ENCODE measurements at places on chromosomes 4 and X.

- no peaks in the 10 kb centered on the region for H3K27me3 ChIP-seq
- H3K27ac ChIP-seq = no peak overlapping the region
- no peak overlapping the region for H3K4me3 ChIP-seq
- no peaks in the 10 kb centered on the region for H3K4me1 ChIP-seq
- no peaks in the 10 kb centered on the region for H3K36me3 ChIP-seq
Observed at GRCh38 chrX:15073313-15073712, 196.6 kb downstream of the ASB9 start.

DNA sequence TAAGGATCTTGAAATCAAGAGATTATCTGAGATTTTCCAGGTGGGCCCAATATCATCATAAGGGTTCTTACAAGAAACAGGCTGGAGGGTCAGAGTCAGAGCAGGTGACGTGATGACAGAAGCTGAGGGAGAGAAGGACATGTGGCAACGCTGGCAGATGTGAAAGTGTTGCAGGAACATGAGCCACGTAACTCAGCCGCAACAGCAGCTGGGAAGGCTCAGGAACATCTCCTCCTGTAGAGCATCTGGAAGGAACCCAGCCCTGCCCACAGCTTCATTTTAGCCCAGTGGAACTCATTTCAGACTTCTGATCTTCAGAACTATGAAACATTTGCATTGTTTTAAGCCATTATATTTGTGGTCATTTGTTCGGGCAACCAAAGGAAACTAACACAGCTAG is 156.3 kb upstream of the VEGFC start:
- no peaks in the 10 kb centered on the region for H3K4me1 ChIP-seq
- no peaks in the 10 kb centered on the region for H3K27me3 ChIP-seq
- no peak overlapping the region for H3K4me3 ChIP-seq
- no peak overlapping the region for H3K27ac ChIP-seq

GRCh38 chr4:21893136-21893535 is 55.4 kb downstream of the KCNIP4 start:
- H3K4me1 ChIP-seq = no peaks in the 10 kb centered on the region
- H3K36me3 ChIP-seq = no peaks in the 10 kb centered on the region
- H3K27ac ChIP-seq = no peak overlapping the region
- H3K4me3 ChIP-seq = no peak overlapping the region
- H3K27me3 ChIP-seq = no peaks in the 10 kb centered on the region
- no peak for DNase-seq

GRCh38 chr4:14864365-14865030 is 137.8 kb upstream of the CPEB2 start:
- H3K27me3 ChIP-seq = no peaks in the 10 kb centered on the region
- H3K4me3 ChIP-seq = no peak overlapping the region
- H3K4me1 ChIP-seq = peaks cover 11% of the 10 kb centered on the region
- H3K36me3 ChIP-seq = no peaks in the 10 kb centered on the region
- no peak for DNase-seq

DNA sequence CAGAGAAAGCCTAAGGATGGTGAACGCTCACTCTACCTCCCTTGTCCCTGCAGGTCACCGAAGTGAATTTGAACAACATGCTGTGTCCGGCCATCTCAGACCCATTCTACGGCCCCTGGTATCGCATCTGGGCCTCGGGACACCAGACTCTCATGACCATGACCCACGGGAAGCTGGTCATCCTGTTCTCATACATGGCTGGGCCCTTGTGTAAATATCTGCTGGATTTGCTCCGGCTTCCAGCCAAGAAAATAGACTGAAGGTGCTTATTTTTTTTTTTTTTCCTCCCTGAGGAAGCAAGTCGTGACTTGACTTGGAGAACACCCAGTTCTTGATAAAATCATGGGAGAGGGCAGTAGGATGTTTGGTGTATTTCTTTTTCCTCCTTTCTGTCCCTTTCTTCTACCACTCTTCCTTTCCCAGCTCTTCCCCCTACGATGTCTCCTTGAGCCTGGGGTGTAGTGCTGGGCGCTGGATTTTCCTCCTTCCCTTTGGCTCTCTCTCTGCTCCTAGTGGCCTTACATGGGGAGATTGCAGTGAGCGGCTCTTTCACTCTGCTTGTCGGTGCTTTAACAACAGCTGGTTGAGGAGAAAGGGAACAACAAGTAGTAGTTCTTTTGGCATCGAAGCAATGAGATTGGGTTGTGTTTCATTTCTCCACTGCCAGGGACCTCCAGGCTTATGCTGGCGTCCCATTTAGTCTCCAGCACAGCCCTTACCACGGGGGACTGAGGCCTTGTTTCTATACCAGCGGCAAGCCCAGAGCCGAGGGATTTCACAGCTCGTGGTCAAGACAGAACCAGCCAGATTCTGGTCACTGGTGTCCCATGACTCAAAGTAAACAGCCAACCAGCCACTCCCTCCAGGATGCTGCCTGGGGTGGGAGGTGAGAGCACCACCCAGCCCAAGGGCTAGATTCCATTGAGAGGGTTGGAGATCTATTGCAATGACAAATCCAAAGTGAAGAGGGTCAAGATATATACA is 144.4 kb downstream of the AMMECR1 start:
- no peaks in the 10 kb centered on the region for H3K4me1 ChIP-seq
- H3K4me3 ChIP-seq = no peak overlapping the region
- no peaks in the 10 kb centered on the region for H3K27me3 ChIP-seq
- H3K36me3 ChIP-seq = no peaks in the 10 kb centered on the region
- no peak for DNase-seq
- no peak overlapping the region for H3K27ac ChIP-seq

DNA sequence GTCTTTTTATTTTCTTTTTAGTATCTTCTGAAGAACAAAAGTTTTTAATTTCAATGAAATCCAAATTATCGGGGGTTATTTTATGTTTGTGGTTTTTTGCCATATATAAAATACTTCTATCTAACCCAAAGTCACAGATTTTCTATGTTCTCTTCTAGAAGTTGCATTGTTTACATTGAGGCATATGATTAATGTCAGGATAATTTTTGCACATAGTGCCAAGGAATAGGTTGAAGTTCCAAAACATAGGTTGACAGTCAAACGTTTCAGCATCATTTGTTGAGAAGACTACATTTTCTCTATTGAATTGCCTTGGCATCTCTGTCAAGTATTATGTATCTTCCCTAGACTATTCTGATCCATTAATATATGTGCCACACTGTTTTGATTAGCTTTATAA is 64.5 kb downstream of the ANKRD17 start:
- no peaks in the 10 kb centered on the region for H3K27me3 ChIP-seq
- no peaks in the 10 kb centered on the region for H3K4me1 ChIP-seq
- DNase-seq = no peak
- no peaks in the 10 kb centered on the region for H3K36me3 ChIP-seq

GRCh38 chrX:9845578-9845952 is 59.3 kb downstream of the SHROOM2 start:
- no peak for DNase-seq
- H3K27ac ChIP-seq = no peak overlapping the region
- H3K36me3 ChIP-seq = no peaks in the 10 kb centered on the region
- no peak overlapping the region for H3K4me3 ChIP-seq
- no peaks in the 10 kb centered on the region for H3K4me1 ChIP-seq
- H3K27me3 ChIP-seq = no peaks in the 10 kb centered on the region

GRCh38 chr4:187309456-187309855 is 585.8 kb upstream of the FAT1 start:
- H3K27me3 ChIP-seq = no peaks in the 10 kb centered on the region
- no peaks in the 10 kb centered on the region for H3K36me3 ChIP-seq
- no peak overlapping the region for H3K27ac ChIP-seq
- no peaks in the 10 kb centered on the region for H3K4me1 ChIP-seq
- DNase-seq = no peak

DNA sequence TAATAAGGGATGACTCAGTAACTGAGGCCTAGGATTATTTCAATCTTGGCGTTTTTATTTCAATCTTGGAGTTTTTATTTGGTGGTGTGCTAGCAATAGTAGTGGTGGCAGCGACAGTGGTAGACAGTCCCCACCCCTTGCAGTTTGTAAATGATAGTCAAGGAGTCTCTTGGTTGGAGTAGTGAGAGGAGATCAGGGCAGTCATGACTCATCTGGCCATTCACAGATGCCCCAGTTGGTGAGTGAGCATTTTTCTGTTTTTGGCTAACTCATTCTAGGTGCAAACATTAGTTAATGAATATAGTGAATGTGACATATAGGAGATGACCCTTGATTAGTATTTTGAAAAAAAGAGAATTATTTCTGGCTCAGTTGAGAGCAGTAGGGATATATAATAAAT is 93.5 kb upstream of the ADAD1 start:
- no peak overlapping the region for H3K4me3 ChIP-seq
- peaks cover 12% of the 10 kb centered on the region for H3K36me3 ChIP-seq
- H3K27ac ChIP-seq = no peak overlapping the region

- no peaks in the 10 kb centered on the region for H3K4me1 ChIP-seq
- H3K27me3 ChIP-seq = no peaks in the 10 kb centered on the region
- no peak for DNase-seq
- no peak overlapping the region for H3K4me3 ChIP-seq
- H3K27ac ChIP-seq = no peak overlapping the region
Observed at GRCh38 chrX:108485960-108486359, 46.3 kb downstream of the COL4A5 start.

- no peaks in the 10 kb centered on the region for H3K27me3 ChIP-seq
- H3K36me3 ChIP-seq = no peaks in the 10 kb centered on the region
- no peak overlapping the region for H3K27ac ChIP-seq
- DNase-seq = no peak
- no peaks in the 10 kb centered on the region for H3K4me1 ChIP-seq
Observed at GRCh38 chrX:123169247-123169901, 14.7 kb upstream of the GRIA3 start.

DNA sequence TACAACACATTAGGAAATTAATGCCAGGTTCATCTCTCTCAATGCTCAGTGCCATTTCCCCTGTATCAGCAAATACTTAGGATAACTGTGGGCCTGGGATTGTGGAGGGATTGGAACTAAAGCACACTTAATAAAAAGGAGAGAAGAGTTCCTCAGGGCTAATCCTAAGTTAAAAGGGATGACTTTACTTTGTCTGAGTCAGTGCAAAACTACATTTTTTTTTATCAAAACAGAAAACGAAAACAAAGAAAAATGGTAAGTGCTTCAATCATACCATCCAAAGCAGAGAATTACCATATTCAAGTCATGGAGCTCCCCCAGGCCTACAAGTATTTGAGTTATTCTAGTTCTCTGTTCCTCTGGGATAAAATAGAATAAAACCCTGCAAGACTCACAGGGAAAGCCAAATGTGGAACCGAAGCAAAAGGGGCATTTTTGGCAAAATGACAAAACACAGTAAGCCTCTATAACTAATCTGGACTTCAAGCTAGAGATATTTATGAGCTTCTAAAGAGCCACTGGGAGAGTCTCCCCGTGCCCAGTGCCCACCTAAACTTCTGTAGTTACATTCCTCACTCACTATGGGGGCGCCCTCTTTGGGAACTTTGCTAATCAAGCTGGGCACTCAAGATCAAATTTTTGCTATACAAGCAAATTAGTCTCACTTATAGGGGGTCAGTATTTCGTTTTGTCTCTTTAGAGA is 53.4 kb downstream of the PALLD start:
- no peak overlapping the region for H3K27ac ChIP-seq
- H3K4me3 ChIP-seq = no peak overlapping the region
- no peak for DNase-seq
- peaks cover 7% of the 10 kb centered on the region for H3K4me1 ChIP-seq
- H3K27me3 ChIP-seq = no peaks in the 10 kb centered on the region

DNA sequence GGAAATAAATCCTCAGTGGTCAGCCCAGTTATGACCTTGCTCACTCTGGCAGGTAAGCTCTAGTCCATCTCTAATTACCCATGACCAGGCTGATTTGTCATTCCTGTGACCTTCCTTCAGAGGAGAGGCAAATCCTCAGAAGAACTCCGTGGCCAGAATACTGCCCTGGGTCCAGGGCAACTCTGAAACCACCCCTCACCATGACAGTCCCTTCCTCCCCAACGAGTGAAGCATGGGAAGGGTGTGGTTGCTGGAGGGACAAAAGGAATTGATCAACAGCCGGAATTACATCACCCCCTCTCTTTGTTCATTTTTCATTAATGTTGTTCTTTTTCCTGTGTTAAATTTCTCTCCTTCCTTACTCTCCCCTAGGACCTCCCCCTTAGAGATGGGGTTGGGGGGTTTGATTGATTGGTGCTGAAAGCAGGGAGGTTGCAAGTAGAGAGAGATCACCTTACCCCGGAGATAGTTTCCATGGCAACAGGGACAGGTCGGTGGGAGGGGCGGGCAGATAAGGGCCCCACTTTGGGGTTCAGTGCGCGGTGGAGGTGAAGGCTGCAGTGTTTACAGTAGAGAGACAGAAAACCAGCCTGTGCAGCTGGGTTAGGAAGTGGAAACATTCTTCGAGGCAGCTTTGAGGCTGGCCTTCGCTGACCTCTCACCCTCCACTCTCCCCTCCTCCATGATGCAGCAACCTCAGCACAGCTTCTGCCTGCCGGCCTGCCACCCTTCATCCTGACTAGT is 647.4 kb downstream of the BCOR start:
- no peak overlapping the region for H3K4me3 ChIP-seq
- no peak for DNase-seq
- H3K27ac ChIP-seq = no peak overlapping the region

DNA sequence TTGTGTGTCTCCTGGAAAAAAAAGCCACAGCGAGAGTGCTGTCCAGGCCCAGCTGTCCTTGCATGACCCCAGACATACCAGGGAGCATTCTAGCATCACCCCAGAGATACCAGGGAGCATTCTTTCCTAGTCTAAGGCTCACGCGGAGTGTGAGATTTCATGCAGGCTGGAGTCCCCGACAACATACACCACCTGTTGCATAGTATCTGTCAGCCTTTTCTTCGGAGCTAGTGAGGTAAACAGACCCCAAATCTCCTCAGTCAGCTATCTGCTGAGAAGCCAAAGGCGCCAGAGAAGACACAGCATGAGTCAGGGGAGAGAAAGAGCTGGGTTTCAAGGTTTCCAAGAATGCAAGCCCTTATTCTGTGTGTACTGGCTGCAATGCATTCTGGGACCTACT is 23.1 kb upstream of the ZXDA start:
- H3K36me3 ChIP-seq = no peaks in the 10 kb centered on the region
- H3K27me3 ChIP-seq = no peaks in the 10 kb centered on the region
- DNase-seq = no peak
- no peak overlapping the region for H3K27ac ChIP-seq
- no peak overlapping the region for H3K4me3 ChIP-seq

DNA sequence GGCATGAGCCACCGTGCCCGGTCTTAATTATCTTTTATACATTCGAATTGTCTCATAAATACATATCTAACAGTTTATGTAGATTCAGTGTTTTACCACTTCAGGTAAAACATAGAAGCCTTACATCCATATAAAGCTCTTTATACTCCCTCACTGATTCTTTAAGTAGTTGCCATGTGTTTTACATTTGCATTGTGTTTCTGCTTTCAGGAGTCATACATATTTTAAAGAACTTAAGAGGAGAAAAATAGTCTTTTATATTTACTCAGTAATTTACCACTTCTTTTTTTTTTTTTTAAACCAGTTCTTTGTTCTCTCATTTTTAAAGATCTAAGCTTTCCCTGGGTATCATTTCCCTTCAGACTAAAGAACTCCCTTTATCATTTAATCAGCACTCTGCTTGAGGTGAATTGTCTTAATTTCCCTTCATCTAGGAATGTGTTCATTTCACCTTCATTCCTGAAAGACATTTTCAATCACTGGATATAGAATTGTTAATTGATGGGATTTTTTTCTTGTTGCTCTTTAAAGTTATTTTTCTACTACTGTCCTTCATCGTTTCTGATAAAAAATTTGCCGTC is 324.3 kb upstream of the ZCCHC13 start:
- H3K4me3 ChIP-seq = no peak overlapping the region
- no peaks in the 10 kb centered on the region for H3K36me3 ChIP-seq
- H3K27me3 ChIP-seq = no peaks in the 10 kb centered on the region
- no peaks in the 10 kb centered on the region for H3K4me1 ChIP-seq

Data from tibial nerve (tissue), 4 donors.